ENCODE measurements at places on chromosomes 6 and 20.

DNA sequence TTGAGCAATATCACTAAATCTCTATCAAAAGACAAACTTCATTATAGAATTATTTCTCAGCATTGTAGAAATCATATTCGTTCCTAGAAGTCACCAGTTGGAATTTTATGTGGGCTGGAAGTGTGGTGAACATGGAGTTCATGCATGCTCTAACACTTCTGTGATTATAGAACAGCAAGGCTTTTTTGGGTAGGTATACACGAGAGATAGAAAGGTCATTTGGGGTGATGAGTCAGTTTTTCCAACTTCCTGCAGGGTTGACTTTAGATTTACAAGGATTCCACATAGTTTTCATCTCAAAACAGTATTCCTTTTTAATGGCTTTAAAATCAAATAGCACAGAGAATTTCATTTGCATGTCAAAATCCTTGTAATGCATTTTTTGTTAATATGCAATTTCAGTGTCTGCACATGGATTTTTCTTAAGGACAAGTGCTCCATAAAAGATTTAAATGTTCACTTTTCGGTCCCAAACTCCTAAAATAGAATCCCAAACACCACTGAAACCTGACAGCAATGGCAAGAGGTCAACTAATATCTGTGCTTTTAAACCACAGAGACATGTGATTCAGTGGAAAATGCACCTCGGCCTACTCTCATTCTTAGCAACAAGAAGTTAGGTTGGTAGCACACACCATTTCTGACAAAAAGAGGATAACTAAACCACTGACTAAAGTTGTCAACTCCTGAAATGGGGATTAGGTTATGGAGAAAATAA lies 211.0 kb downstream of the MOXD1 start:
- DNase-seq: no peak

DNA sequence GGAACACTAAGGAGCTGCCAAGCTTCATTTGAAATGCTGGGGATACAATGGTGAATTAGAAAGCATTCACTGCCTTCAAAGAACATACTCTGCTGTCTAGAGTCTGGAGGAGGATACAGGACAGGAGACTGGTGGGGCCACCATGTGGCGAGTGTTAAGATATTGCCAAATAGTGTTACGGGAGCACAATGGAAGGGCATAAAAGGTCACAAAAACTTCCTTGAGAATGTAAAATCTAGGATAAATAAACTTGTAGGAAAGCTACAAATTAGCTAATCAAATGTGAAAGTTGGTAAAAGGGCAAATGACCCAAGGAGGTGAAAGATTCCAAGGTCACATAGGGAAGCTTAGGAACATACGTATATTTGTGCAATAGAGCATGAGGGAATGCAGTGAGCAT lies 271.7 kb downstream of the RFPL4B start:
- DNase-seq: no peak

DNA sequence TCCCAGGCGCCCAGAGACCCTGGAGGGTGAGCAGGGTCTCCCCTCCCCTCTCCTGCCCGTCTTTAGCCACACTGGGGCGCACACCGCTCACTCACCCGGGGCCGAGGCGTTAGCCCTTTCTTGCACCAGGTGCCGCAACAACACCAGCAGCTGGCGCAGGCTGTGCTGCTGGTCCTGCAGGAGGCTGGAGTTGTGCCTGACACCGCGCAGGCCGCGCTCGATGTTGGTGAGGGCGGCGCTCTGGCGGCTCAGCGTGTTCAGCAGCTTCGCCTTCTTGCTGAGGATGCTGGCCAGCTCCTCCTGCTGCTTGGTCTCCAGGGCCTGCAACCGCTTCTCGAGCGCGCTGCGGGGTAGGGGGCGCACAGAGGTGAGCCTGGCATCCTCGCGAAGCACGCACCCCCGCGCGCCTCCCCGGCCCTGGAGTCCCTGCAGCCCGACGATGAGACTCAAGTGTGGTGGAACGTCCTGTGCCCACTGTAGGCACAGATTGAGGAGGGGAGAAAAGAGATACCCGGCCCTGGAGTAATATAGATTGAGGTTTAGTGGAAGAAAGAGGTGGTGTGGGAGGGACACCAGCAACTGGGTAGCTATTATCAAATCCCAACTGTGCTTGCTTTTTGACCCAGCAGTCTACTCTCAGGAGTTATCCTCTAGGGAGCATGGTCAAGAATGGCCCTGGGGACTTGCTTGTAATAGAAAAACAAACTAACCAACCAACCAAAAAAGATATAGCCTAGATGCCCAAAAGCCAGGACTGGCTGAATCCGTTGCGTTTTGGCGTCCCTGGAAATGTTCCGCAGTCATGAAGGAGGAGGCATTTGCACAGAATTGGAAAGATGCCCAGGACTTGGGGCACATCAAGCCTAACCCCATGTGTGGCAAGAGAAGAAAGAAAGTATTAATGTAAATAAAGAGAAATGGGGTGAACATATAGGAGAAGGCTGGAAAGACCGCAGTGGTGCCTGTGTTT lies 30.9 kb downstream of the ANGPT4 start:
- DNase-seq: peak; percentile 3

DNA sequence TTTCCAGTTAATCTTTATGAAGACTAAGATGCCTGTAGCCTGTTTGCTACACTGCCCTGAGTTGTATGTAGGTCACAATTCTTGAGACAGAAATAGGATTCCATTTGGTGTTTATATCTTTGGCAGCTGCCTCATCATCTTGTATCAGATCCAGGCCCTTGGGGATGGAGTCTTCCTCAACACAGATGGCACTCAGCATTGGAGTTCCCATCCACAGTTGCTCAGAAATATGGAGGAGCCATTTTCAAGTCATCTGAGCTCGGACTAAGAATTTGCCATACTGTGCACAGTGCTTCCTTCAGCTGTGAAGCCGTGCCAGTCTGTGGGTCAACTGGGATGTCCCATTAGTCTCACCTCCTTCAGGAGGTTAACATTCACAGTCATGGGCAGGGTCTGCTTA lies 156.6 kb downstream of the ZDHHC14 start:
- DNase-seq: no peak

- no peak for DNase-seq
Measured at GRCh38 chr6:73285674-73286283, 22.8 kb upstream of the KHDC1 start.

DNA sequence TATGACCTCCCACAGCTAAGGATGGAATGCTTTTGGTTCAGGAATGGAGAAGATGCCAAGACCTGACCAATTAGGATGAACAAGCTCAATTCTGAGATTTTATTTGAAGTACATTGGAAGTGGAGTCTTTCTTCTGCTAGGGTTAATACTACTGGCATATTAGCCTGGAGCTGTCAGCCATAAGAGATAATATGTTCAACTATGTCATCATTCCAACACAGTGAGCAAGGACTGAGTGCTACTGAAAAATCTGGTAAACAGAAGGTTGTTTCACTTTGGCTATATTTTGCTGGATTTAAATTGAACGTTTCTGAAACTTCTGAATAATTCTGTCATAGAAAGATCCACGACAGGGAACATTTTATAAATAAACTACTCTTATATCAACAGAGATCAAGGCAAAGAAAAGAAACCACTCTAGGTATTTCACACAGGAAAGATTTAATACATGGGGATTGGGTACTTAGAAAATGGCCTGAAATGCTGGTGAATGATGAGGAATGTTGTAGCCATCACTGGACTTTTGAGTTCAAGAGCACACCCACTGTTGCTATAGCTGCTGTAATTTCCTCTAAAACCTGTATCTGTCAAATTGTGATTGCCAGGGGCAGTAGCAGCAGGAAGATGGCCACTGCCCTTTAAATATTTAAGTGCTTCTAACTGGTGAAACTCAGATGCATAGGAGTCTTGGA lies 200.5 kb downstream of the PLCB4 start:
- no peak for DNase-seq

DNA sequence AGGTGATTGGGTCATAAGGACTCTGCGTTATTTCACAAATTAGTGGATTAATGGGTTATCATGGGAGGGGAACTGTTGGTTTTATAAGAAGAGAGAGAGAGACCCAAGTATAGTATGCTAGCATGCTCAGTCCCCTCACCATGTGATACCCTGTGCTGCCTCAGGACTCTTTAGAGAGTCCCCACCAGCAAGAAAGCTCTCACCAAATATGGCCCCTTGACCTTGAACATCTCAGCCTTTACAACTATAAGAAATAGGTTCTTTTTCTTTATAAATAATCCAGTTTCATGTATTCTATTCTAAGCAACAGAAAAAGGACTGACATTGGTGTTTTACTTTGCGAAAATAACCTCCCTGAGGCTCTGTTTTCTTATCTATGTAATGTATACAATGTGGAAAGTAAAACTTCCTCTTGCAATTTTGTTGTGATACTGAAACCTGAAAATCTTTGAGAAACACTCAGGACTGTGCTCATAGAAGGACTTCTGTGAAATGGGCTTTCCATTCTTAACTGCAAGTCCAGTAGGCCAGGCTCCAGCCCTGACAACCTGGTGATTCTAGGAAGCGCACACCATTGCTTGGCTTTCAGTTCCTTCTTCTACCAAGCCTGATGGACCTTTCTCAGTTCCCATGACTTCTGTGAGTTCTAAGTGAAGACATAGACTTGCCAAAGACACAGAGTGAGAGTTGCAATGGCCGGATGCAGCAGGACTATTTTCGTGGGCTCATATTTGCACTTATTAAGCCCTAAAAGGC lies 21.9 kb downstream of the SIRPD start:
- DNase-seq: no peak

DNA sequence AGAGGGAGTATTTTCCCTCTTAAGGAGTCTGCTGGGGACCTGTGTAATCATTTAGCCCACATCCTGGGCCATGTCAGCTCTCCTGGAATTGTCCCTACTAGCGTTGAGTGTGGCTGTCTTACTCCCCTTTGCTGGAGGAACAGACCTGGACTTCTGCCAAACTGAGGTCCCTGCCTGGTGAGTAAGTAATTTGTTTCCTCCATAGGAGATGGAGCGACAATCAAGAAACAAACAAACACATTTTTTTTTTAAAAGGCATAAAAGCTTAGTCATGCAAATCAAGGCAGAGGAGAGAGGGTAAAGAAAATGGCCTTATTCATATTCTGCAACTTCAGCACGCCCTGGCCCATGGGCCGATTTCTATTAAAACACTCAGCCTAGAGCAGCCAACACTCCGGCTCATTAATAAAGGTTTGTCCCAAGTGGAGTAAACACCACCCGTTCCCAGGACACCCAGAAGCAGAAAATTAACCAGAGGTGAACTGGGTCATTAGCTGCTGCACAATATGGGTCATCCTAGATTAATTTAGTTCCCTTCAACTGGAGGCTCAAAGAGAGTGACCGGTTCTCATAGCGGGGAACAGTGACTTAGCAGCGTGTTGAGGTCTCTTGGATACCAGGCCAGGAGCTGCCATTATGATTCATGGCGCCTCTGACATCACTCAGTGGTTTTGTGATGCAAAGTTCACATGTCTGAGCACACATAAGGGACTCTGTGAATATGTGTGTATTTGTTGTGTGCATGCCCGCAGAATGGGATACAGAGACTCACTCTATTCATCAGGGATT lies 165.0 kb upstream of the SULF2 start:
- no peak for DNase-seq

GRCh38 chr6:56193846-56194245 lies 53.5 kb downstream of the COL21A1 start:
- no peak for DNase-seq

DNA sequence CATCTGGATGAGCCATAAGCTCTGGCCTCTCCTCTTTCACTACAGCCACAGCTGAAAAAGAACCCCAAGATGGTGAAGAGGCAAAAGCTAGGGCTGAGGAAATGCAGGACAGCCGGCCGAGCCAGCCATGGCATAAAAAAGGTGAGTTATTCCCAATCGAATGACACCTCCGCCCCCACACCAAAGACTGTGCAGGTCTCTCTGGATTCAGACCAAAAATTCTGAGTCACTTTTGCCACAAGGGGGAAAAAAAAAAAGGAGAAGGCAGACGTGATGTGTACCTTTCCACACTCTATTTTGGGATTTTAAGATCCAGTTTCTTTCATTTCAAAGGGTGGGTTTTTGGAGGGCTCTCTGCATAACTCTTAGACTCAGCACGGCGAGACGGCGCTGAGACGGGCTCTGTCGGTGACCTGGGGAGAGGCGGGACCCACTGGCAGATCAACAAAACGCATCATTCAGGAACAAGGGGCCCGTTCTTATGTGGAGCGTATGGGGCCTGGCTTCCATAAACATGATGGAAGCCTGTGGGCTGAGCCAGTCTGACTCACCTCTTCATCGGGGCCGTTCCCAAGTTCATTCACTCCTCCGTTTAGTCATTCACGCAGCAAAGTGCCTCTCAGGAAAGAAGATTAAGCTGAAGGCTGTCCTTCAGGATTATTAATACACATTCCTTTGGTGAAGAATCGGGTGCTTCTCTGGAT lies 54.8 kb downstream of the NFATC2 start:
- no peak for DNase-seq

- no peak for DNase-seq
Measured at GRCh38 chr20:51058017-51058416, 35.1 kb upstream of the KCNG1 start.

DNA sequence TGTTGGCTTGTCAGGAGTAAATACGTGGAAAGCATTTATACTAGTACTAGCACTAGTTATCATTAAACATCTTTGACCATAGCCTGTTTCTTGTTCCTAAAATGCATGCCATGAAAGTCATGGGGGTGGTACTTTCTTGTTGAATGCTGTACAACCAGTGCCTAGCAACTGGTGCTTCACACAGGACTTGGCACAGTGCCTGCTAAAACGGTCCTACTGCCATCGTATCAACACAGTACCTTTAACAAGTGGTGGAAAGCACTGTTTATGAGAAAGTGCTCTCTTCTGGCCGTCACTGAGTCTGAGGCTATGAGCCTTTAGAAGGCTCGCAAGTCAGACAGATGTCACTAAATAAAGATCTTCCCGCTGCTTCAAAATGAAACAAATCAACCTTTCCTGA lies 21.6 kb downstream of the ZNFX1 start:
- DNase-seq: no peak

DNA sequence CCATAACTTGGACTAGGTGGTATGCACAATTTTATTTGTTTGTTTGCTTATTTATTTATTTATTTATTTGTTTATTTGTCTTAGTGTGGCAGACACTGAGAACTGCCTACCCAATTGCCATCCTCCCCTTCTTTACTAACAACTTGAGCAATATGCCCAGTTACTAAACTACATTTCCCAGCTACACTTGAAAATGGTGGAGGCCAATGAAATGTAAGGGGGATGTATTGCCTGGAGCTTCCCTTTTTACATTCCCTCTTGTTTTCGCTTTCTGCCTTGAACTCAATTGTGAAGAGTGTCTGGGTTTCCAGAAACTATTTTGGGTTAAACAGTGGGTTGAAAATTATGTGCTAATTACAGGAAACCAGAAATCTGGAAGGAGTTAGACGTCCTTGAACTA lies 152.7 kb upstream of the FKBP1C start:
- DNase-seq: no peak

DNA sequence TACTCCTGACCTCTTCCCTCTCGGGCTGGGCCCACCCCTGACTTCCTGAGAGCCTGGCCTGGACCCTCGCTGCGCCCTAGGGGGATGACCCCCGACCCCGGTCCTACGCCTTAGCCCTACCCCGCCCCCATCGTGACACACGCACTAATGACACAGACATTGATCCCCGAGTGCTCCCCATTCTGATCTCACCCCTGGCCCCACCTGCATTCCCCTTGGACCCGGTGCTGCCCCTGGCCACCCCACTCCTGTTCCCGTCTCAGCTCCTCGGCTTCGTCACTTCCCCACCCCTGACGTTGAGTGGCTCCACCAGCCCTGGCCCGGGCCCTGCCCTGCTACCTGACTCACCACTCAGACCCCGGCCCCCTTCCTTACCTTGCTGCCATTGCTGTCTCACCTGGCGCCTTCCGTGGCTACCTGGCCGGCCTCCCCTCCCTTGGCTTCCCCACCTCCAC lies 12.1 kb downstream of the RBCK1 start:
- DNase-seq: no peak

GRCh38 chr6:107267006-107267405 lies 151.7 kb upstream of the BEND3 start:
- DNase-seq: no peak

Data from naive thymus-derived CD8-positive, alpha-beta T cell (primary cell).